ENCODE measurements at places on chromosomes 3 and 15.

DNA sequence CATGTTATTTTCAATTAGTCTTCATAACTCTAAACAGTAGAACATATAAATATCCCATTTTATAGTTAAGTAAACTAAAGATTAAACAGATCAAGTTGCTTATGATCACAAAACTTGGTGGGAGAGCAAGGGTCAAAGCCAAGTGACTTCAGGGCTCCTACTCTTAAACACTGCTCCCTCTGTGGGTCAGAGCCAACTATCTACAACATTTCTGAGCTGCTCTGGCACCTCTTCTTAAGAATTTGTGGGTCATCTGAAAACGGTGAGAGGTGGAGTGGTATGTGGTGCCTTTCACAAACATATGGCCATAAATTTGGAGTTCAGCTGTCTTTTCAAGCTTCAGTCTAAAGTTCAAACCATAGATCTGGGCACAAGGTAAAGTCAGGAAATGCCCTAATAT, 10.9 kb downstream of the ATG3 start:
- no peak for DNase-seq

DNA sequence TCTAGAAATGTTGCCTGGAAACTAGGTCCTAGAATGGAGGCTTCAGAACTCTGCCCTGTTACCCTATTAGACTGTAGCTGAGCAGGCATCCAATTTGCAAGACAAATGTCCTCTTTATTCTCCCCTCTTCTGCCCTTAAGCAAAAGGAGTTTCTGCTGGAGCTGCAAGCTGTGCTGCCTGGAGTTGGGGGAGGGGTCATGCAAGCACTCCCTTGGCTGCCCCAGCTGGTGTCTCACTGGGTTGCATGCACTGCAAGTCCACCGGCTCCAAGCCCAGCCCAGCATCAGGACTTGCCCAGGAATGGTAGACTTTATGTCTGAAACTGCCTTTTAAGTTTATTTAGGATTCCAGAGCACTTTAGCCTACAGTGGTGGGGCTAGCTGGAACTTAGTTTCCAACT, 15.7 kb upstream of the RBP2 start:
- no peak for DNase-seq

DNA sequence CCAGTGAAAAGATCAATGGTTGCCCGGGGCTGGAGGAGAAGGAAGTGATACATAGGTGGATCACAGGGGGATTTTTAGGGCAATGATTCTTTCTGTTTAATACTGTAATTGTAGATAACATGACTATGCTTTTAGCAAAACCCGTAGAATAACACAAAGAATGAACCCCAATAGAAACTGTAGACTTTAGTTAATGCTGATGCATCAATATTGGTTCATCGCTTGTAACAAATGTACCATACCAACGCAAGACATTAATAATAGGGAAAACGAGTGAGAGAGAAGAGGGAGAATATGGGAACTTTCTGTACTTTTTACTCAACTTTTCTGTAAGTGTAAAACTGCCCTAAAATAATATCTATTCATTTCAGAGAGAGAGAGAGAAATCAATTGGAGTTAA, 383.3 kb upstream of the ATP11B start:
- DNase-seq, result no peak

DNA sequence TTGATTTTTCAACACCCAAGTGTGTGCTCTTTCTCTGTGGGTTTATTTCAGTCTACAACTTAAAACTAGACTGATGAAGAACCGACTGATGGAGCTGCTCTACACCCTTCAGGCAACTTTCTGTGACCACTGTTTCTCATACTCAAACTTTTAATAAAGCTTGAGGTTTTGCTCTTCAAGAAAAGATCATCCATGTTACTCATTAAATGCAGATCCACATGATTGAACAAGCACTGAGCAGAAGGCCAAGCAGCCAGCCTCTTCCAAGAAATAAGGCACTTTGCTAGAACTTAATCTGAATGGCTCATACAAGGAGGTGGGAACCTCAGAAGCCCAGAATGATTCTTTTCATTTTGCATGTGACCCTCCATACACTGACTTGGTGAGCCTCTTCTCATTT, 8.7 kb downstream of the SLC27A2 start:
- DNase-seq, result no peak

GRCh38 chr3:150755902-150756301, 7.1 kb downstream of the SIAH2 start:
- DNase-seq, result no peak

DNA sequence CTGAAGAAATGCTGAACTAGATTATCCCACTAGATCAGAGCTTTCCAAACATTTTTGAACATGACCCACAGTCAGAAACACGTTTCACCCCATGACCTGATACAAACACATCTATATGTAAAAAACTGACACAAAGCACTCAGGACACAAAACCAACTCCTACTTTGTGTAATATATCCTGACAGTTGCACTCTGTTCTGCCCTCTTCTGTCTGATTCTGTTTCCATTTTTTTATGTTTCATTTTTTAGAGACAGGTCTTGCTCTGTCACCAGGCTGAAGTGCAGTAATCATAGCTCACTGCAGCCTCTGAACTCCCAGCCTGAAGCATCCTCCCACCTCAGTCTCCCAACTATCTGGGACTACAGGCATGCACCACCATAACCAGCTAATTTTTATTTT, 15.8 kb upstream of the RFTN1 start:
- no peak for DNase-seq

DNA sequence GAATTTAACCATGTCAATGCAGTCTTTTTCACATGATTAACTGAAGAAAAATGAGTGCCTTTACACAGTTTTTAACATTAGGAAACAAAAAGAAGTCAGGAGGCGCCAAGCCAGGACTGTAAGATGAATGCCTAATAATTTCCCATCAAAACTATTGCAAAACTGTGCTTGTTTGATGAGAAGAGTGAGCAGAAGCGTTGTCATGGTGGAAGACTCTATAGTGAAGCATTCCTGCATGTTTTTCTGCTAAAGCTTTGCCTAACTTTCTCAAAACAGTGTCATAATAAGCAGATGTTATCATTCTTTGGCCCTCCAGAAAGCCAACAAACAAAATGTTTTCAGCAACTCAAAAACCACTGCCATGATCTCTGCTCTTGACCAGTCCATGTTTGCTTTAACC, 156.8 kb upstream of the CDIN1 start:
- DNase-seq, result no peak

- no peak for DNase-seq
These were observed 538.6 kb downstream of the TUSC7 start for GRCh38 chr3:117248153-117248552.

- DNase-seq, result no peak
These were observed 576.9 kb downstream of the TUSC7 start for GRCh38 chr3:117286488-117286887.

DNA sequence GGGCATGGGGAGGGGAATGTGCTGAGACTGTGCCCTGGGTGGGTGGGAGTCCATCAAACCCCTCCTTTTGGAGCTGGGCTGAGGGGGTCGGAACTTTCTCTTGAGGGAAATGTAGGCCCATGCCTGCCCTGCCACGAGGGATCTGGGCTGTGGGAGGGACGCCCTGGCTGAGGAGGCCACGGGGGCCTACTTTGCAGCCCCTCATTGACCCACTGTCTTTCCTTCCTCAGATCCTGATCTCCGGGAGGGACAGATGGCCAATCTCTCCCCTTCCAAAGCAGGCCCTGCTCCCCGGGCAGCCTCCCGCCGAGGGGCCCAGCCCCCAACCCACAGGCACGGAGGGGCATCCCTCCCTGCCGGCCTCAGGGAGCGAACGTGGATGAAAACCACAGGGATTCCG, 25.3 kb downstream of the LOXL1 start:
- no peak for DNase-seq

GRCh38 chr15:69014454-69014853, at the start of gene NOX5:
TSS of gene NOX5 (plus strand) at chr15:69014695. CDS start at chr15:69014736, 41 bp downstream.
- DNase-seq, result no peak

DNA sequence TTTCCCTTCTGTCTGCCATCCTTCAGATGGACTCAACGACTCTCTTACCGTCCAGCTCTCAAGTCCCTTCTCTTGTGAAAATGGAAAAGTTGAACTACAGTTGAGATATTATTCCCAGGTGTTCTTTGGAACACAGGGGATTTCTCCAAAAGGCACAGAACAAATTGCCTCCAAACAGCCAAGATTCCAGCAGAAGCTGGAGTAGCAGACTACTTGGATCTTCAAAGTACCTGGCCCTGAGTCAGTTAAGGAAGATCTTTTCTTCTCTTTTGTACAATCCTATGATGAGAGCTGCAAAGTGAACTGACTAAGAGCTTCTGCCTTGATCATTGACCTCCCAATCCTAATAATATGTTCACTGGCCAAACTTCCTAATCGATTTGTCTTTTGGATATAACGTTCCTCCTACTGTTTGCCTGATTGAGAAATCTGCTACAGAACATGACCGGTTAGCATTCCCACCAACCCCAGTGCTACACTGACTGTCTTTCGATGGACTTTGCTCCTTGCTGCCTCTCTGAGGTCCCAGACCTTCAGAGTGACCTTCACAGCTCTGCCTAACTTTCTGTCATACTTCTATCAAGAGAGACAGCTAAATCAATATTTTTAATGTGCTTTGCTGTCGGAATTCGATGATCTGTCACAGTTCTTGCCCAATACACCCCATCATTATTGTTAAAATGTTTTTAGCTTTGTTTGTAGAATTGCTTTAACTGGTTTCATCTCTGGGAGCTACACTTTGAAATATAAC, 21.9 kb downstream of the PAQR9 start:
- DNase-seq, result no peak

- no peak for DNase-seq
These were observed 647.6 kb upstream of the DPPA4 start for GRCh38 chr3:109984976-109985375.

DNA sequence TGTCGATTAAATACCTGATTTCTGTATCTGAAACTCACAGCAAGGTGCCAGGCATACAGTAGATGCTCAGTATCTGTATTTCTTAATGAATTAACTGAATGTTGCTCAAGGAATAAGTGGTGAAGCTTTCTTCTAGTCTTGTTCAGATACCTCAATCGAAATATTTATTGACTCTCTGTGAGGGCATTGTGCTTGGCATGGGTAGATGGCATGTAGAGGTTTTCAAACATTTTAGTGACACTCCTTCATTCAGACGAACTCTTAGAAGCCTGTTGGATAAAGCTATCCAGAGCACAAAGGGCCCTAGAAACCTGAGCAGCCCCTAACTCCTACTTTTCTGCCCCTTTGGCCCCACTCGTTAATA, 369 bp upstream of the SNX1 start:
- DNase-seq, result no peak

DNA sequence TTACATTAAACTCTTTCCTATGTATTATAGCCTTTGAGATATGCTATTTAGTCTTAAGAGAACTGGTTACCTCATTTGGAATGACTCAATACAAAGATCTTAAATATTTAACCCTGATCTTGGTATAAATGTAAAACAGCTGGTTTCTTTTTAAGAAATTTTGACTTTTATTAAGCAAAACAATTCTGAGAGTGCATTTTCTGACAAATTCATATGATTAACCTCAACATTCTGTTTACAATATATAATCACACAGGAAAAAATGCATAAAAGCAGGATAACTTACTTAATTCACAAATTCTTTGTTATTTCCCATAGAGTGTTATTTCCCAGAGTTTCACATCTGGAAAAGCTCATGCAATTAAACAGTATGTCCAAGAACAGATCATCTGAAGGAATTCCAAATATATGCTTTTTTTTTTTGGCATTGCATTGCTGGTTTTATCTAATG, 400.4 kb upstream of the THBS1 start:
- no peak for DNase-seq

DNA sequence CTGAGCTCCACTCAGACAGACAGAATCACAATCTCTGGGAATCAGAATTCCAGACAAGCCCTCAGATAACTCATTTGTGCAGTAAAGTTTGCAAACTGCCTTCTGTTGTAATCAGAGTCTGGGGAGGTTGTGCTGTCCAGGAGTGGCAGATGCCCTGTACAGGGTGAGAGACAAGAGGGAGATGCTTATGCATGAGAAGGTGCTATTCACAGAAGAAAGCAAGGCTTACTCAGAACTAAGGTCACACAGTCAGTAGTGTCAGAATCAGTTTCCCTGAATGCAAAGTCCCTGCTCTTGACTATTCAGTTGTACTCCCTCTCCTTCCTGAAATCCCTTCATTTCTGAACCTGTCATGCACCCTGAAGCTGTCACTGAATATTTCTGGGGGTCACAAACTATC, 43.7 kb downstream of the SRPRB start:
- DNase-seq, result no peak

DNA sequence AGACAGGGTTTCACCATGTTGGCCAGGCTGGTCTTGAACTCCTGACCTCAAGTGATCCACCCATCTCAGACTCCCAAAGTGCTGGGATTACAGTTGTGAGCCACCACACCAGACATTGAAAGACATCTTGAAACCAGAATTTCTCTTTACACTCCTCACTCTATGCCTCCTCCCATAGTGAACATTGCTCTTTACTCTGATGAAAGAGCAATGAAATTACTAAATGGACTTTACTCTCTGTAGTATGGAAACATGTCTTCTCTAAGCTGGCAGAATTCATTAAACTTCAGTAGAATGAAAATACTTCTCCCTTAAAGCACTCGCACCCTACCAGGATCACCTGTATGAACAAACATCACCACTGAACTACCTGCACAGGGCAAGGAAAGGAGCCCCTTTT, 27.8 kb upstream of the TFG start:
- DNase-seq, result no peak

GRCh38 chr15:90451053-90451850, 63.2 kb downstream of the IQGAP1 start:
- DNase-seq, result peak; percentile 83

DNA sequence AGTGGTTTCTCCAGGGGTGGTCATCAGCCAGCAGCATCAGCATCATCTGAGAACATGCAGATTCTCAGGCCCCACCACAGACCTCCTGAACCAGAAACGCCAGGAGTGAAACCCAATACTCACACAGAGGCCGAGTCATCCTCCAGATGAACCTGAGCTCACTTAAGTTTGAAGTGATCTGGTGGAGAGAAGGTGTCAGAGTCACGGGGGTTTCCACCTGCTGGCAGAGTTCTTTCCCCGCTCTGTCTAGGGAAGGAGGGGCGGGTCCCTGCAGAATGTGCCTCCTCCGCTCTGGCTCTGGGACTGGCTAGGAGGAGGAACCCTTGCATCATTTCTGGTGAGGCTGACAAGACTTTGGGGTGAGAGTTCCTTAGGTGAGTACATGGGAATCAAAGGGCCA, 13.3 kb upstream of the KIF23 start:
- no peak for DNase-seq

GRCh38 chr3:47193871-47194859, 30.3 kb upstream of the SETD2 start:
- no peak for DNase-seq

DNA sequence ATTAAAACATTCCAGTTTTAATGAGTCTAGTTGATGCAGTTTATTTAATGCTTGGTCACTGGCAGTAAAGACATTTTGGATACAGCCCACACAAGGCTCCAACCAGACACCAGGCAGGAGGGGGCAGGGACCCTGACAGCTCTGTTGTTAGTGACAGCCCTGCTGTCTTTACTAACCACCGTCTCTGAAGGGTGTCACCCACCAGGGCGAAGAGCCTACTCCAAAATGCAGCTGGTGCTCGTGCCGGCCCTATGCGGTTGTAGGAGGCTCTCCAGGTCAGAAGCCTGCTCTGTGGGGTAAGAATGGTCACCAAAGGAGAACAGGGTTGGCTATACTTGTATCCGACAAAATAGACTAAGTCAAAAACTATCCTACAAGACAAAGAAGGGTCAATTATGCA, 132.2 kb downstream of the ATP10A start:
- DNase-seq, result no peak
